Type B pancreatic cell (in vitro differentiated cells): ENCODE measurements at places on chromosomes 7 and 10.

- H3K36me3 ChIP-seq: no peaks in the 10 kb centered on the region
- no peak overlapping the region for H3K4me3 ChIP-seq
- DNase-seq: no peak
- peaks cover 8% of the 10 kb centered on the region for H3K27me3 ChIP-seq
These were observed 36.6 kb downstream of the GOLGA7B start for GRCh38 chr10:97886286-97886685.

GRCh38 chr10:8581521-8582225 lies 527.2 kb downstream of the GATA3 start:
- no peak overlapping the region for H3K27ac ChIP-seq
- peaks cover 4% of the 10 kb centered on the region for H3K4me1 ChIP-seq
- H3K36me3 ChIP-seq: no peaks in the 10 kb centered on the region

DNA sequence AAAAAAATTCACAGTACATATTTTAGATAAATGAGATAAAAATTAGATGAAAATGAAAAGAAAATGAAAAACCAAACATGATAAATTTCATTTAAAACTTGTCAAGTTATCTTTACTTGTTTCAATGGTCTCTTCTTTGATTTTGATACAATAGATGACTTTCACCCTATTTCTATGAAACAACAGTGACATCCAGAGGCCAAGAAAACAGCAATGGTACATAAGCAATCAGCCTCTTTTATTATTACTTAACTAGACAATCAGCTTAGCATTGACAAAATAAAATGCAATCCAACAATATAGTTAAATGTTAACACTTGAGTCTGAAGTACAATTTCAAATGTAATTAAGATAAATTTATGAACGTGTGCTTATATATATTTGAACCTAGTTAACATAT lies 74.8 kb upstream of the GPR37 start:
- no peak overlapping the region for H3K27ac ChIP-seq
- H3K36me3 ChIP-seq: peaks cover 4% of the 10 kb centered on the region
- no peaks in the 10 kb centered on the region for H3K4me1 ChIP-seq
- H3K27me3 ChIP-seq: no peaks in the 10 kb centered on the region

DNA sequence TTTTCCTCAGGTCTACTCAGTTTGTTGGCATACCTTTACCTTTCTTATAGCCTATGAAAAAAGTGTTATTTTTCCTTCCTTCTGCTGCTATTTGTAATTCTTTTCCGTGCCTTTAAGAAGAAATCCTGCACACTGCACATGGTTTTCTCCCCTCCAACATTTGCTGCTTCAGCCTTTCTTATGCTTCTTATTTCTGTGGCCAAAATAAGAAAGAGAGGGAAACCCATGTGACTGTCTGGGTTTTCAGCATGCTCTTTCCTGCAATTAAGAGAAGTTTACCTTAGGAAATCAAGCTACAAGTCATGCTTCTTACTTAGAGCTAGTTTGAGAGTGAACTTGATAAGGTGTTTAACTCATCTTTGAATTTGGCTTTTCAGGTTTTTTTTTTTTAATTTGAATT lies 11.0 kb downstream of the TBC1D12 start:
- H3K27me3 ChIP-seq: no peaks in the 10 kb centered on the region
- peaks cover 17% of the 10 kb centered on the region for H3K4me1 ChIP-seq
- no peak overlapping the region for H3K27ac ChIP-seq
- DNase-seq: no peak

DNA sequence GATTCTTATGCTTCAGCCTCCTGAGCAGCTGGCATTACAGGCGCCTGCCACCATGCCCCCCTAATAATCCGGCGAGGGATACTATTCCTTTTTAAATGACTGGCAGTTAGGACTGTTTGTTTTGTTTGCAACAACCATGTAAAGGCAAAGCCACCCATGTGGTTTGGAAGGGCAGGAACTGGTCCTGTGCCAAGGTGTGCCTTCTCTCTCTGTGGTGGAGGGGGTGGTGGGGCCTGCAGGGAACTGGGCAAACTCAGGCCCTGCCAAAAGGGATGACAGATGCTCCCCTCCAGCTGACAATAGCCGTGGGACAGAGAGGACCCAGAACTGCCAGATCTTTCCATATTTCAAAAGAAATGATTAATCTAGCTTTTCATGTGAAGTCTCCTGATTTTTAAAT lies 23.5 kb upstream of the WAPL start:
- no peaks in the 10 kb centered on the region for H3K36me3 ChIP-seq
- no peak overlapping the region for H3K4me3 ChIP-seq
- H3K4me1 ChIP-seq: no peaks in the 10 kb centered on the region
- peaks cover 3% of the 10 kb centered on the region for H3K27me3 ChIP-seq

- peaks cover 32% of the 10 kb centered on the region for H3K4me1 ChIP-seq
- H3K4me3 ChIP-seq: no peak overlapping the region
- H3K27ac ChIP-seq: peak overlapping the region; percentile 6
- no peaks in the 10 kb centered on the region for H3K36me3 ChIP-seq
- no peak for DNase-seq
These were observed 229.6 kb downstream of the BAMBI start for GRCh38 chr10:28906934-28907333.

DNA sequence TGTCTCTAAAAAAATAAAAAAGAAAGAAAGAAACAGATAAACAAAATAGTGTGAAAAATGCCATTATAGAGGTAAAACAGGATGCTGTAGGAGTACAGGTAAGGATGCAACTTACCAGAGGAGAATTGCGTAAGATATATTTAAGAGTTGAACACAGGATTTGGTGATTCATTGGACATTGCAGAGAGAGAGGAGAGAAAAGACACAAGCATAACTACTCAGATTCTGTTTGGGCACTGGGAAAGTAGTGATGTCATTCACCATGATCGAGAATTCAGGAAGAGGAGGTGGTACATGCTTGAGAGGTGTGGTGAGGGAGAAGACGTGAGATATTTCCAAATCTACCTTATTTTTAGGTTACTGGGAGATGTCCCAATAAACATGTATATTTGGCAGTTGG lies 97.6 kb downstream of the AASS start:
- H3K27ac ChIP-seq: no peak overlapping the region
- H3K4me1 ChIP-seq: peaks cover 4% of the 10 kb centered on the region
- H3K27me3 ChIP-seq: no peaks in the 10 kb centered on the region
- no peak overlapping the region for H3K4me3 ChIP-seq
- no peak for DNase-seq

- no peaks in the 10 kb centered on the region for H3K4me1 ChIP-seq
- H3K27ac ChIP-seq: no peak overlapping the region
- DNase-seq: no peak
These were observed 227.6 kb downstream of the DGKI start for GRCh38 chr7:137619181-137619580.

- no peak for DNase-seq
- no peaks in the 10 kb centered on the region for H3K27me3 ChIP-seq
- H3K4me3 ChIP-seq: no peak overlapping the region
- H3K36me3 ChIP-seq: no peaks in the 10 kb centered on the region
- H3K4me1 ChIP-seq: peaks cover 4% of the 10 kb centered on the region
These were observed 11.8 kb downstream of the FOXP2 start for GRCh38 chr7:114426382-114426781.

DNA sequence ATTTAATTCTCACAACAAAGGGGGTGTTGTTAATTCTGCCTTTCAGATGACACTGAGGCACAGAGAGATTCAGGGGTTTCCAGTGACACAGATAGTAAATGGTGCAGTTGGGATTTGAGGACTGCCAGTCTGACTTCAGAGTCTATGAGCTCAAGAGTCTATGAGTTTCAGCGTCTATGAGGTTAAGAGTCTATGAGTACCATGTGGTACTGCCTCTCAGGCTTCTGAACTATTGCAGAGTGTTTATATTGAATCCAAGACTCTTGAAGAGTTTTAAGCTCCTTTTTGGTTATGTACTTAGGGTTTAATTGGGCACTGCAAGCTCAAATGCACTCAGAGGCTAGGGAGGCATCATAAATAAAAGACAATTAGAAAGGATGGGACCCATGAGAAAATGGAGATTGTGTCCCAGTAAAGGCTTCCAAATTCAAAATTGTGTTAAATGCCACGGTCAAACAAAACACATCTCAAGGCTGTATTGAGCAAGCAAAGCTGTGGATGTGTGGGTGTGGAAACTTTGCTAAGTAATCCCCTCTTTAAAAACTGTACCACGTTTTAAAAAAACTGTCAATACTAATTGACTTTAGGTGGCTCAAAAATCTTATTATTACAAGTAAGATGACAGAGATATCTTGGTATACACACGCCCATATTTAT lies 123.9 kb upstream of the FAM171A1 start:
- no peak for DNase-seq
- no peak overlapping the region for H3K27ac ChIP-seq
- H3K36me3 ChIP-seq: no peaks in the 10 kb centered on the region
